Uterus (tissue), 4 donors: ENCODE measurements at places on chromosomes 12 and 14. TPM values are rescaled to one million over a fixed set of nuclear protein-coding genes. Genes with fewer than 3 reads are reported as not detected.

The ATP23 gene
- 59.1 TPM for total RNA-seq

The OTOGL gene
- total RNA-seq: 1.8 TPM

The GDF3 gene
- not detected for total RNA-seq

The ATF7 gene
- 28.9 TPM for total RNA-seq

The IFT43 gene
- 57.5 TPM for total RNA-seq

The SRRM4 gene
- not detected for total RNA-seq

The KRT86 gene
- not detected for total RNA-seq

The DICER1 gene
- 103 TPM for total RNA-seq

The YAF2 gene
- 38.9 TPM for total RNA-seq

GRCh38 chr14:52272375-52272774 lies 4.9 kb downstream of the PTGDR start:
- DNase-seq: no peak

DNA sequence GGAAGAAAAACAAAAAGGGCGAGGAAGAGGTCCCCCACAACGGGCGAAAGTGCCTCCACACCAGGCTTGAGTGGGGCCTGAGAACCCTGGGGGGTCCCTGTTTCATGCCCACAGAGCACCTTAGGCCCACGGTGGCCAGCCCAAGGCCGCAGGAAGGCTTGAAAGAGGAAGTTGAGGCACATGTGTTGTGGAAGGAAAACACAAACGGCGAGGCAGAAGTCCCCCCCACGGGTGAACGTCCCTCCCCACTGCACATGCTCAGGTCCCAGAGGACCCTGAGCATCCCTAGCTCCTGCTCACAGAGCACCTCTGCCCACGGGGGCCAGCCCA lies 371.5 kb downstream of the ALG10 start:
- no peak for DNase-seq

DNA sequence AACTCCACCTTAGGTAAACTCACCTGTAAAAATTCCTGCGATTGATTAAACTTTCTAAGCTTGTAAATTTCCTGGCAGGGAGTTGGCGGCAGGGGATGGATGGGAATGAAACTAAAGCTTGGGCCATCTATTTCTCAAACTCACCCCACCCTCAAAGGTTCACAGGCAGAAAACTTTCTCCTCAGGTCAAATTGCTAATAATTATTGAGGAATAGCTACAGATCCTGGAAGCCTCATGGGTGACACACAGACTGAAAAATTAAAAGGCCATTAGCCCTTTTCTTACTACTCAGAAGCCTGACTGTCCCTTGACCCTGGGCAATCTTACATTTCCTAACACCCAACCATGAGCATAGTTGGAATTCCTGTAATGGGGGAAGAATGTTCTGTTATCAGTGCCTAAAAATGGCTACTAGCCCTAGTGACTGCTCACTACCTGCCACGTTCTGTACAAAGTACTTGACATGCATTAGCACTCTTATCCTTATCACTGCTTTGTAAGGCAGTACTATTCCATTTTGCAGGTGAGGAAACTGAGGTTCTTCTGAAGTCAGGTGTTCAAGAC lies 12.4 kb upstream of the SYNDIG1L start:
- no peak for DNase-seq

GRCh38 chr12:106974511-106974910 lies 12.4 kb downstream of the MTERF2 start:
- DNase-seq: no peak

DNA sequence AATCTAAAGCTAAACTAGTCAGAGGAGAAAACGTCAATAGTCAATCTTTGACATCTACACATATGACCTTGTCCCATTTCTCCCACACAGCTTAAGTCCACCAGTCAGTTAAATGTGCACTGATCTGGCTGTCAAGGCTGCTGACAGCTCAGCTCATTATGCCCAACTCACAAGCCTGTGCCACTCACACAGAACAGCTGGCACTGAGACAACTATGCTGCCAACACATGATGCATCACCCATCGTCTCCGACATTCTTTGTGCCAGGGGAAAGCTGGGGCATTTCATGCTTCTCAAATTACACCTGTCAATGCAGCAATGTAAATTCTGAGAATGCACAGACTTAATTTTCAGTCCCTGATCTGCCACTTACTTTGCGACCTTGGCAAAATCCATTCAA lies 25.3 kb downstream of the GNS start:
- no peak for DNase-seq

DNA sequence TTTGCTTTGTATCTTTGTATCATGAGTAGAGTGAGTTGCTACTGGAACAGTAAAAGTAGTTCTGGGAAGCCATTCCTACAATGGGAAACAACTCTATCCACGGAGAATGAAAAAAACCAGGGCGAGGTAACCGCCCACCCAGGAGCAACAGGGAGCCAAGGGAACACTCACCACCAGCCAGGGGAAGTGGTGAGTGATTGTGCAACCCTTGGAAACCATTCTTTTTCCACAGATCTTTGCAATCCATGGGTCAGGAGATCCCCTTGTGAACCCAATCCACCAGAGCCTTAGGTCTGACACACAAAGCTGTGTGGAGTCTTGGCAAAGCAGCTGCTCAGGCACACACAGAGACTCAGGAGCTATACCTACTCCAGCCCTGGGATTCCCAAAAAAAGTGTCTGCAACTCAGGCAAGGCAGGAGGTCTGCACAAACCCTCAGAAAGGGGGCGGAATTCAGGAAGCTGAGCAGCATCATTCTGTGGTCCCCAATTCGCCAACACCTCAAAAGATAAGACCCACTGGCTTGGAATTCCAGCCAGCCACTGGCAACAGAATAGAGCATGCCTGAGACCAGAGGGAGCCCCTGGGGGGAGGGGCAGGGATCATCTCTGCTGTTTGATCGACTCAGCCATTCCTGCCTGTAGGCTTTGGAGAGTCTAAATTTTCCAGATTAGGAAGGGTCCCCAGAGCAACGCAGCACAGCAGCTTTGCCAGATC lies 52.1 kb upstream of the PPFIA2 start:
- no peak for DNase-seq

DNA sequence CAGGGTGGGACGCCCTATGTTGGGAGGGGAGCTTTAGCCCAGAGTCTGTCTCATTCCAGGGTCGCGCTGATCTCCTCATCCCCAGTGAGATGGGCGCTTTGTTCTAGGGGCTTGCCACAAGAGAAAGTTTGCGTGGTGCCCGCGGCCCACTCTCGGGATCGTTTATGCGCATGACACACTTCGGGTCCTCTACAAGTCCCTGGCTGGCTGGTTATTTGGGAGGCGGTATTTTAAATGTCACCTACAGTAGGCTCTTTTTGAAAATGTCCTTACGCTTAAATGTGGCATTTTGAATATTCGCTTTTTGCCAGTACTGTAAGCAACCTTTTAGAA lies 541 bp downstream of the GOLT1B start:
- no peak for DNase-seq

- DNase-seq: no peak
Measured at GRCh38 chr12:495466-495865, 35.7 kb downstream of the B4GALNT3 start.

- DNase-seq: no peak
Measured at GRCh38 chr14:92563765-92564285, 50.2 kb downstream of the RIN3 start.

DNA sequence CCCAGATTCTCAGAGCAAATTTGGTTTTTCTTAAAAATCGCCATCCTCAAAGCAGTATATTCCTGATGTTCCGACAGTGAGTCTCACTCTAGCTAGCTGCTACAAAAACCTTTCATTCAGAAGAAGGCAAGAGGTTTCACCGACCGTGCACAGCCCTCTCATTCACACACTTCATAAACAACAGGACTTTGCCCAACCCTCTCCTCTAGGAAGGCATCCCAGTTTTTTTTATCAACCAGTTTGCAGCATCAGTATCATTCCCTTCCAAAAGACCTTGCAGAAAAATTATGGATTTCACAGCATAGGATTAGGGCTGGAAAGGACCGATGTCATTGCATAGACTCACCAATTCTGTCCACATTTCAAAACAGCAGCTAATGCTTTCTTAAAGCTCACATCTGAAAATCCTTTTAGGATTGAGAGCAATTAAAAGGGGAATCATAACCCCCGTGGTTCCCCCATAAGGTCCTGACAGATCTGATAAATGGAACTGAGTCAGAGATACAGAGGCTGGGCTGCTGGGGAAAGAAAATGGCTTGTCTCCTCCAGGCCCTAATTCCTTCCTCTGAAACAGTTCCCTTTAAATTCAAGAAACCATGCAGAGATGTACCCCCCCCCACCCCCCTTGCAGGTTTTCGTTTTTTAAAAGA lies 597 bp downstream of the SVOP start:
- DNase-seq: no peak

DNA sequence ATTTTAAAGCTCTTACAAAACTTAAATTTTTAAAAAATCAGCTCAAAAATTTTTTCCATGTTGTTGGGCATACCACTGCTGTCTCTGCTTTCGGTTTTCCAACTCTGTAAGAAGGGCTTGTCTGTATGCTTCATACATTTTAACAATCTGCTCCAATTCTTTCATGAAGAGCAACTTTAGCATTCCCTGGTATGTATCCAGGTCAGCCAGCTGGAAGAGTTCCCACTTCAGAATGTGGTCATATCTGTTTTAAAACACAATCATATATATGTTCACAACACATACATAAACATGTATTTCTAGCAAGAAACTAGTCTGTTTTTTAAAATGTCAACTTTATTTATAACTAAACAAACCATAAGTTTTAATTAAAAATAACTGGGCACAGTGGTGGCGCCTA lies 33.0 kb downstream of the SAV1 start:
- no peak for DNase-seq

GRCh38 chr12:127231371-127231770 lies 1035.6 kb upstream of the TMEM132C start:
- no peak for DNase-seq

- DNase-seq: no peak
Measured at GRCh38 chr14:39006721-39007410, 96.2 kb downstream of the SEC23A start.

DNA sequence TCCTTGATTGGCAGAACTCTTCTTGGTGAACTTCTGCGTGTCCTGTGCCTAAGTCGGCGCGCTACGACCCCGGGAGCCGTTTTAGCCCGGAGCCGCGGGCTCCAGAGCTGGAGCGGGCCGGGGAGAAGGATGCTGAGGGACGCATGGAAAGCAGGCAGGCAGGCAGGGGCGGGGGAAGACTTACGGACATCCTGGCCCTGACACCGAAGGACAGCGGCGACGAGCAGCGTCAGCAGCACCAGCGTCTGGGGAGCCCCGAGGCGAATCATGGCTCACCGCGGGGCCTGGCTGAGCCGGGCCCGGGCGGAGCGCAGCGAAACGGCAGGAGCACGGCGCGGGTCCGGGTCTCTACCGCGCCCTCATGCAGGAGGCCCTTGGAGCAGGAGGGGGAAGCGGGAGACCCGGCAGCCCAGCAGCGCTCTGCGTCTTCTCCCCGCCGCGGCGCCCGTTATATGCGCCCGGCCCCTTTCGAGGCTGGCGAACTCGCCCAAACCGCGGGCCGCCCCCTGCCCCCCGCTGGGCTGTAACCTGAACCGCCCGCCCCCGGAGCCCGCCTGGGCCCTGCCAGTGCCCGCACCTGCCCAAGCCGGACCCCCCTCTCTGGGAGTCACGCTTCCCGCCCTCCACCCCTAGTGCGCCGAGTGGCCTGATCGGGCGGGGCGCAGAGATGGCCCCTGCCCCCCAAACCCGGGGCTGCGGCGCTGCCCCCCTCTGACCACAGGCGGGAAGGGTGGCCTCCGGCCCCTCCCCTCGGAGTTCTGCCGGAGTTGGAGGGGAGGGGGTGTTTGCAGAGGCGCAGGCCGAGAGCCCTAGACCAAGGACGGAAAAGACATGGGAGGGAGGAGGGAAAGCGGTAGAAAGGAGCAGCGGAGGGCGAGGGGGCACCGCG lies at the start of gene COL2A1:
Gene COL2A1 (minus strand): TSS at position 424 of the 889 bp plus-strand sequence. CDS start 155 bp downstream, at position 269.
- DNase-seq: no peak

DNA sequence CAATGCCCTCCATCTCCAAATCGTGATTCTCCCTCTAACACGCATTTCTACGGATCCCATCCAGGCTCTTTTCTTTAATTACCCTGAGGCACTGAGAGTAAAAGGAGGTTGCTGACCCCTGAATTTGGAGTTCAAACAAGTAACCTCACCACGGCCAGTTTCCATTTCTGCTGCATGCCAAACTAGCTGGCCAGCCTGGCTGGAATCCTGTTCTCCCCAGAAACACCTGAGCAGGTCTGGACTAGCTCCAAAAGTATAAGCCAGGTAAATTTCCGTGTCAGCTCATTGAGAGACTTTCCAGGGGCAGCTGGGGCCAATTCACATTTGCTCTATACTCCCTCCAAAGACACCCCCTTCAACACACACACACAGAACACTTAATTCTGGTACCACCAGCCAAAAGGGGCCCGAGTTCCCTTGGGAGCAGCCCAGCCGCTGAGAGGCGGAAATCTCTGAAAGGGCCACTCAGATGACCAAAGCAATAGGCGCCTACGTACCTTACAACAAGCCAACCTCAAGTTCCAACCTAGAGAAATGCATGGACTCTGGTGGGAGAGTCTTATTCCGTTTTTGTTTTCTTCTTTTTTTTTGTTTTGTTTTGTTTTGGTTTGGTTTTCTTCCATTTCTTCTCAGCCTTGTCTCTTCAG lies 131.4 kb downstream of the NDUFA12 start:
- no peak for DNase-seq

- DNase-seq: no peak
Measured at GRCh38 chr12:6367065-6367968, 8.0 kb downstream of the SCNN1A start.

DNA sequence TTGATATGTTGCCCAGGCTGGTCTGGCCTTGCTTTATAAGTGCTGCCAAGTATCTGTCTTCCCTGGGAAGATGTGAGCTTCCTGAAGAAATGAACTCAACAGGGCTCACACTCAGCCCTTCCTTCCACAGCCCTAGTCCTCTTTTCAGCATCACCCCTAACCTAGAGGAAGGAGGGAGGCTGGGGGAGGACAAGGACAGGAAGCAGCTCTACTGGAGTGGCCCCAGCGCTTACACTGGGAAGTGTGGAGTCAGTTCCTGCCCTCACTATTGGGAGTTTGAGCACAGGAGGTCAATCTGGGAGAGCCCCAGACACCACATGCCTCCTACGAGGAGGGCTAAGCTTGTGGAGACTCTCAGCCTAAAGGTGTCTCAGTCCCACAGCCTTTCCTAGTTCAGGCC lies 16.8 kb downstream of the GALNT6 start:
- DNase-seq: no peak

DNA sequence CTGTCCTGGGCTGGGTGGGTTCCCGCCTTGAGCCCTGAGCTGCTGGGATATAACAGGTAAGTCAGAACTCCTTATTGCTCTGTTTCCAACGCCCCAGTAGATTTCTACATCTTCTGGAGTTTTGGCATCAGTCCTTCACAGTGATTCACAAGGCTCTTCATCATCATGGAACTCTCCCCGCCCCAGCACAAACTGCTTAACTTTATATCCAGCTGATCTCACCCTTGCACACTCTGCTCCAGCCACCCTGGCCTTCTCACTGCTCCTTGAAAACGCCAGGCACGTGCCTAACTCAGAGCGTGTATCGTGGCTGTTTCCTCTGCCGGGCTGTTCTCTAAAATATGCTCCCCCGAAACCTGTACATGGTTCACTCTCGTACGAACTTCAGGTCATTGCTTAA lies 264.9 kb downstream of the NOVA1 start:
- DNase-seq: peak; percentile 67

DNA sequence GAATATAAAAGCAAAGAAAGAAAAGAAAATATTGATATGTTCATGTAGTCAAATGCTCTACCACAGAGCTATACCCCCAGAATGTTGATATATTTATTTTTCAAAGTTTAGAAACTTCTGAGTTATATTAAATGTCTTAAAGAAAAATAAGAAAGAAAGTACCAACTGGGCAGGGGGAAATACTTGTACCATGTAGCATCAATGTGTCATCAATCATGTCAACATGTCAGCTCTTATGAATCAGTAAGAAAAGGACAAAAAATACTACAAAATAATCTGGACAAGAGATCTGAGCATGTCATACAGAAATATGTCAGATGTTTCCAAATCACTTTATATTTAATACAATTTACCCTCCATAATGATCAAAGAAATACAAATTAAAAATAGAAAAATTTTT lies 595.1 kb upstream of the ATP2B1 start:
- DNase-seq: no peak
